ENCODE measurements at places on chromosomes 11 and 22.

GRCh38 chr11:12248330-12248729, 129.0 kb upstream of the PARVA start:
- DNase-seq = no peak

GRCh38 chr11:762421-763072, 14.7 kb downstream of the GATD1 start:
- peak; percentile 89 for DNase-seq

- DNase-seq = no peak
Observed at GRCh38 chr11:64364435-64364834, 5.5 kb downstream of the RPS6KA4 start.

GRCh38 chr11:65124480-65125196, 2.5 kb downstream of the MRPL49 start:
- no peak for DNase-seq

DNA sequence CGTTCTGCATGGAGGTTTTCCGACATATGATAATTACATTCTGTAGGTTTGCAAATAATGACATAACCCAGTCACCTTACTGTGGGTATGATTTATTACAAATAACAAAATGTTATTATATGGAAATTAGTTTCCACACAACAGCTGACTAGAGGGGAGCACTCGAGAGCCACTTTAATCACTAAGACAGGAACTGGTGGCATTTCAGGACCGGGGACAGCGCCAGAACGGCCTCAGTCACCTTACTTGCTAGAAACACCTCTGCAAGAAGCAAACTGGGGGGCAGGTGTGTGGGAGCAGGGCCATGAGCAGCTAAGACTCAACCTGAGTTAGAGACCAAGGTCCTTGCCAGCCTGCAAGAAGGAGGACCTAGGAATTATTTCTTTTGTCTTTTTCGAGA, 199.9 kb downstream of the DSCAML1 start:
- DNase-seq = peak; percentile 57

- no peak for DNase-seq
Observed at GRCh38 chr22:20455709-20456063, 18.1 kb upstream of the SCARF2 start.

- no peak for DNase-seq
Observed at GRCh38 chr22:23913306-23913660, 19.1 kb downstream of the MIF start.

DNA sequence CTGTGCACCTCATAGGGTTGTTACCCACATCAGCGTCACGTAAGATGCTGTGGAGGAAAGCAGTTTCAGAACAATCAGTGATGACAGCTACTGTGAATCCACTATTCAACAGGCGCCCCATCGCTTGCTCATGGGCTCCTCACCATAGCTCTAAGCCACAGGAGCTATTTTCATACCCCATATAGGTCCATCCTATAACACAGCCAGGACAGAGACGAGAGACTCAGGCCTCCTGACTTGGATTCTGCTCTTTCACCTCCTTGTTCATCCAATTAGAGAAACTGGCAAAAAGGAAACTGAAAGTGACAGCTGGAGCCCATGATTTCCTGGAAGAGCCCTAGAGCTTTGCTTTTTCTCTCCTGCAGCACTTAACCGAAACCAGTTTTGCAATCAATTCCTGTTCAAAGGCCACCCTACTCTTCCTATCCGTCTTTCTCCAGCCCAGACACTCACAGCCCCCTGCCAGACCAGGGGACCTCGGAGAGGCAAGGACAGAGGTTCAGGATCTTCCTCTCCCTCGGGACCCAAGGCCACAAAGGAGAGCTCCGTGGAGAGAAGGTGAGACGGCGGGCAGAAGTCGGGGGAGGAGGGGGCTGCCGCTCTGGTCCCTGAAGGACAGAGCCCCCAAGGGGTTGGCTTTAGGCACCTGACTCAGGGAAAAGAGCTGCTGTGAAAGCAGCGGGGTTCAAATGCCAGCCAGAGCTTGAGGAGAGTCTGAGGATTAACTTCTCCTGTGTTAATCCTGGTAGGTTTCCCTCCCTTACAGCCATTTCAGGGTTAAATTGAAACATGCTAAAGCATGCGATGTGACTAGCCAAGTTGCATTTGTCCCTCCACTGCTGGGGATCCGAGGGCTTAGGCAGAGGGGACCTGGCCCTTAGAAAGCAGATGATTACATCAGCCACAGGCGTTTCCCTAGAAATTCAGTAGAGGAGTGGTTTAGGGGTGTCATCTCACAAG, at the start of gene APOL6:
TSS of gene APOL6 (plus strand) at position 381 of the 960 bp plus-strand sequence. CDS start 7,980 bp downstream, outside the sequence.
- DNase-seq = peak; percentile 88

GRCh38 chr22:20389288-20389687, 4.7 kb upstream of the ZNF74 start:
- DNase-seq = no peak

DNA sequence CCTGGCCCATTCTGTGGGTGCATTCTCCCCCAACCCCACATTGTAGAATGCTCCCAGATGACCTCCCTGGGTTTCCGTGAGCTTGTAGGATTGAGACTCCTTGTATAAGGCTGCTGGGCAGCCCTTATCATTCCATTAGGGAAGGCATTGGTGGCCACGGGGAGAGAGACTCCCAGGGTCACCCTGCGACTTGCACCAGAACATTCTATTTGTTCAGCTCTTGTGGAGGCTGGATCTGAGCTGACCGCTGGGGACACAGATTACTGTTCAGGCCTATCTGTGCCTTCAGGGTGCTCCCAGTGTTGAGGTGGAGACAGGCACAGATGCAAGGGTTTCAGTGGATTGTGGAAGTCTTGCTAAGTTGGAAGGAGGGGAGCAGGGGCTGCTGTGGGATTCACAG, 17.8 kb downstream of the MICALL1 start:
- no peak for DNase-seq

- no peak for DNase-seq
Observed at GRCh38 chr11:55652560-55652959, 4.4 kb downstream of the OR4S2 start.

DNA sequence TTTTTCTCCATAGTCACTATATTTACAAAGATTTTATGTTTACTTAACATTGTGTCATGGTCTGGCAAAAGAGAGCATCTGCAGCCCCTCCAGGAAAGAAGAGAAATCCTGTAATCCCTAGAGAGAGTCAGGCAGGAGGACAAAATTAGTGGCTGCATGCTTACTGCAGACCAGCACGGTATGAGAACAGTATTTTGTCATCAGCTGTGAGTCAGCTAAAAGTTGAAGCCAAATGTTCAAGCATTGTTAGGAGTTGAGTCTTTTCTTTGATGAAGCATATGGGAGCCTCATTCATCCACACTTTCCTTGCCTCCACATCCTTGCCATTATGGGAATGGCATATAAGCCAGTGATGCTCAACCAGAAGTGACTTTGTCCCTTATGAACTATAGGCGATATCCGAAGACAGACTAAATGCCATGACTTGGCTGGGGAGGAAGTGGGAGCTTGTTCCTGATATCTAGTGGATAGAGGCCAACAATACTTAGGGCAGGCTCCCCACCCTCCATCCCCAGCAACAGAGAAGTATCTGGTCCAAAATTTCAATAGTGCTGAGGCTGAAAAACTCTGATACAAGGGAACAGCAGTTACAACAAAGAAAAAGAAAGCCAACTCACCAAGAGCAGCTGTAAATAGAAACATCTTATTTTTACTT, 112.0 kb upstream of the OR5AK2 start:
- DNase-seq = no peak

- no peak for DNase-seq
Observed at GRCh38 chr22:42560381-42560780, 6.6 kb downstream of the SERHL2 start.

DNA sequence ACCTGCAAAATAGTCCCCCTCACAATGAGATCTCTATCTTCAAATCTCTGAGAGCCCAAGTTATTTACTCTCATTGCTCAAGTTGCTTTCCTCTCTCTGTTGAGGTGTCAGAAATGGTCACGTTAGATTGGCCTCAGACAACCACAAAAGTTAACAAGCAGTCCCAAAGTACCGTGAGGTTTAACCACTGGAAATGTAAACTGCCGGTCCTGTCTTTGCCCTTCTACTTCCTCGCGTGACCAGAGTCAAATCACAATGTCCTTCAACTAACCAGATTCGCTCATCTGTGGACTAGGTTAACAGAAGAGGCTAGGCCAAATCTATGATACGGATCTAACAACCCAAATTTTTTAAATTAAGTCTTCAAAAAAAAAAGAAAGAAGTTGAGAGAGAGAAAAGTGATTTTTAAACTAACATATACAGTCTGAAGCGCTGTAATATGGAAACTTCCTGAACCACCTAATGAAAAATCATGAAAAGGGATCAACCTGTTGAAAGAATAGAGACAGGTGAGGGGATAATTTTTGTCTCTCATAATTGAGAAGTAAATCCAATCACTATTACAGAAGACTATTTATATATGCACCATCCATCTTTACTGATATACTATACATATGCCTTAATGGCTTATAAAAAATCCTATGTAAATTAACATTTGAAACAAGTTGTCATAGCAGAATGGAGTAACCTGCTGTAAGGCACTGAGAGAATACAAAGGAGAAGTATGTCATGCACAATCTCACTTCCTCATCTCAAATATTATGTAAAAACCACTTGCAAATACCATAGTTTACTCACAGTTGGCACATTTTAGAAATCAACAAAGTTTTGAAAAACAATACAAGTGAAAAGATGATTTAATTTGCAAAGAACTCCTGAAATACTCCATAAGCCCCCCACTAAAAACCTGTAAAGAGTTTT, 3.3 kb upstream of the JAML start:
- DNase-seq = peak; percentile 65

GRCh38 chr11:60775420-60775961, 9.6 kb upstream of the MS4A10 start:
- DNase-seq = peak; percentile 96

DNA sequence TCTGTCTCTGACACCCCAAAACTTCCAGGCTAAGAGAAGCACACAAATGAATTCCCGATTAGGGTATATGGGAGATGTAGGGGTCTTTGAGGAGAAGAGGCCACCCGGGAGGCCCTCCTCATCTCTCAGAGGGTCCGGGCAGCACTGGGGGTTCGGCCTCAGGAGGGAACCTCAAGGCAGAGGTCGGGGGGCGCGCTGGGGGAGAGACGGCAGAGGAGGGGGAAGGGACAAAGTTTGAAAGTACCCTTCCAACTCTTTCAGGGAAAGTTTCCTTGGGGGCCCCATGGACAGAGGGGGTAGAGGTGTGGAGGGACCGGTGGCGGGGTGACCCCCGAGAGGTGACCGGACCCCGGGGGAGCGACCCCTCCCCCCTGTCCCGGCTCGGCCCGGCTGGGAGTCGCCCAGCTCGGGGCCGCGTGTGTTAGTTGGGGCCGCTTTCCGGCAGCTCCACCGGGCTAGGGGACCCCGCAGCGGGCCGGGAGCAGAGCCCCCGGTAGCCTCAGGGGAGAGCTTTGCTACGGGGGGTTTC, 3.3 kb upstream of the GCAT start:
- no peak for DNase-seq

- DNase-seq = no peak
Observed at GRCh38 chr11:102147015-102147414, 36.8 kb downstream of the YAP1 start.

DNA sequence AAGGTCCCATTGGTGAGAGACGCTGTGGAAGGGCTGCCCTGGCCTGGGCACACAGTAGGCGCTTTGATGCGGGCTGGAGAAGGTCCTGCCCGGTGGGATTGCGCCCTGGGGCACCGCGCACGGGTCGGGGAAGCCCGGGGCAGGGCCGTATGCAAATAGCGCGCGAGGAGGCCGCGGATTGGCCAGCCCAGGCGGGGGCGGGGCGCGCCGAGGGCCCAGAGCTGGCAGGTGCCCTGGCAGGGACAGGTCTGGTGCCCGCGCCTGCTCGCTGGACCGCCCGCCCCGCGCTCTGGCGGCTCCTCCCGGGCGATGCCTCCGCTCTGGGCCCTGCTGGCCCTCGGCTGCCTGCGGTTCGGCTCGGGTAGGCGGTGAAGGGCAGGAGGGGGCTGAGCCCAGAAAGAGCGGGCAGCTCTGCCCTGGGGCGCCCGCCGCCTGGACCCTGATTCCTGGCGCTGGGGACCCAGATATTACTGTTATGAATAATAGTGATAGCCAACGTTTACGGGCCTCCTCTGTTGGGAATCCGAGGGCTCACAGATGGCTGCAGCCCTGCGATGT, at the start of gene UPK3A:
TSS of gene UPK3A (plus strand) at position 245 of the 558 bp plus-strand sequence. CDS start at position 310, 65 bp downstream.
- DNase-seq = no peak

DNA sequence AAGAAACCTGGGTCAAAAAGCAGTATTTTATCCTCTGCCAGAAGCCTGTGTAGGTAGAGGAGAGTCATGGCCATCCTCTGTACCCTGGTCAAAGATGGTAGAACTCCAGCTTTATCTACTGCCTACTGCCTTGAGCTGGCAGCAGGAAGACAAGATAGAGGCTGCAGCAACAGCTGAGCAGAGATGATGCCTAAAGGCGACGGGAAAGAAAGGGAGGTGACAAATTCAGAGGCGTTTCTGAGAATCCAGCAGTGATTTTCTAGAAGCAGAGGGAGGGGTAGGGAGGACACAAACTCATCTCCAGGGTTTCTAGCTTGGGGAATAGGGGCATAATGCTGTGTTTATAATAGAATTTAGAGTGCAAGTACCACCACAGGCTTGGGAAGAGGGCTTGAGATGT, 15.5 kb upstream of the C1QTNF4 start:
- no peak for DNase-seq

DNA sequence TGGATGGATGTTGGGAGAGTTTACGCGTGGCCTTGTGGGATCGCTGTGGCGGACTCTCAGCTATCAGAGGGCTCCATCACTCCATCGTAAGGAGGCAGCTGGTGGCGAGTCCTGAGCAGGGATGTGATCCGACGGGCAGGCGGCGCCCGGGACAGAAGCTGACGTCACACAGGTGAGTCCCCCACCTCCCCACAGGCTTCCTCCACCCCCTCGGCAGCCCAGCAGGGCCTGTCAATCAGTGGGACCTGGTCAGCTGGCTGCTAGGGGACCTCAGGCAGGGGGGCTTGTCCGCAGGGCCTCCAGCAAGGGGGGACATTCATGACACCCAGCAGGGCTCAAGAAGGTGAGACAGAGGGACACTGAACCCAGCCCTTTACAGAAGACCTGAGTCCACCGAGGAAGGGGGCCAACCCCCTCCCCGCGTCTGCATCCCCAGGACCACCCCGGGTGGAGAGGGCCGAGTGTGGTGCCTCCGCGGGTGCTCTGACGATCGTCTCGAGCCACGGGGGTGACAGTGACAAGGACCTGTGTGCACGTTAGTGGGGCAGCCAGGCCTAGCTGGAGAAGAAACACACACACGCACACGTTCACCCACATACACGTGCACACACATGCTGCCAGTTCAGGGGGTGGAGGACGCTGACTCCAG, 7.1 kb downstream of the HRAS start:
- DNase-seq = no peak

GRCh38 chr11:119087123-119087522, 2.4 kb downstream of the HMBS start:
- DNase-seq = no peak

- peak; percentile 35 for DNase-seq
Observed at GRCh38 chr11:93525601-93526345, 17.4 kb downstream of the SMCO4 start.

GRCh38 chr11:109019342-109019936, 354.6 kb downstream of the DDX10 start:
- no peak for DNase-seq

- no peak for DNase-seq
Observed at GRCh38 chr11:108369064-108369463, 98.3 kb downstream of the C11orf65 start.

Data from Kasumi-1 (cell line).